GM23338 (cell line): ENCODE measurements at places on chromosomes 7 and 10.

GRCh38 chr7:78562191-78562590 is 763.6 kb downstream of the PHTF2 start:
- DNase-seq, result no peak
- no peaks in the 10 kb centered on the region for H3K36me3 ChIP-seq
- H3K4me3 ChIP-seq, result no peak overlapping the region
- peak overlapping the region; percentile 87 for H3K27ac ChIP-seq
- H3K4me1 ChIP-seq, result peaks cover 59% of the 10 kb centered on the region

GRCh38 chr10:122422266-122422989 is 32.0 kb upstream of the ARMS2 start:
- no peaks in the 10 kb centered on the region for H3K27me3 ChIP-seq
- no peaks in the 10 kb centered on the region for H3K36me3 ChIP-seq
- DNase-seq, result no peak
- peaks cover 12% of the 10 kb centered on the region for H3K4me1 ChIP-seq
- H3K4me3 ChIP-seq, result no peak overlapping the region
- no peak overlapping the region for H3K27ac ChIP-seq

DNA sequence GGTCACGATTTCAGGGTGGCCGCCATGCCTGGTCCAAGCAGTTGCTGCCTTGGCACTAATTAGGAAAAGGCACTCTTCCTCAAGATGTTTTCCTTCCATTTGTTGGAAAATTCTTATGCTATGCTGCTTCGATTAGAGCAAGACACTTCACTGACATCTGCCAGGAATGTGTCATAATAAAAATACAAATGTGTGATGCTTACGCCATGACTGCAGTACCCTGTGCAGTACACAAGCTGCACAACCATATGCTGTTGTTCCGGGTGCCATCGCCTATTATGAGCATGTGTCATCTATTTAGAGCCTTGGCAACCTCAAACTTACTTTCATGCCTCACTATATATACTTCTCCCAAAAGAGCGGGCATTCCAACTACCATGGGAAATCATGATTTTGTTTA is 14.9 kb upstream of the MPP7 start:
- no peaks in the 10 kb centered on the region for H3K4me1 ChIP-seq
- no peak overlapping the region for H3K4me3 ChIP-seq
- H3K27ac ChIP-seq, result no peak overlapping the region
- no peaks in the 10 kb centered on the region for H3K27me3 ChIP-seq

GRCh38 chr7:155228459-155228845 is 69.2 kb upstream of the INSIG1 start:
- no peaks in the 10 kb centered on the region for H3K27me3 ChIP-seq
- no peak overlapping the region for H3K27ac ChIP-seq
- H3K4me1 ChIP-seq, result peaks cover 14% of the 10 kb centered on the region

GRCh38 chr10:132883391-132883881 is 58.9 kb downstream of the CFAP46 start:
- no peaks in the 10 kb centered on the region for H3K27me3 ChIP-seq
- no peak overlapping the region for H3K4me3 ChIP-seq
- H3K27ac ChIP-seq, result no peak overlapping the region
- no peaks in the 10 kb centered on the region for H3K4me1 ChIP-seq
- no peaks in the 10 kb centered on the region for H3K36me3 ChIP-seq

- H3K27me3 ChIP-seq, result peaks cover 88% of the 10 kb centered on the region
- H3K36me3 ChIP-seq, result no peaks in the 10 kb centered on the region
- no peak overlapping the region for H3K4me3 ChIP-seq
- peaks cover 53% of the 10 kb centered on the region for H3K4me1 ChIP-seq
Observed at GRCh38 chr10:79238158-79238520, 109.1 kb upstream of the PPIF start.

- no peak overlapping the region for H3K27ac ChIP-seq
- no peaks in the 10 kb centered on the region for H3K4me1 ChIP-seq
- H3K36me3 ChIP-seq, result no peaks in the 10 kb centered on the region
Observed at GRCh38 chr7:77281780-77282478, 82.3 kb upstream of the FGL2 start.

DNA sequence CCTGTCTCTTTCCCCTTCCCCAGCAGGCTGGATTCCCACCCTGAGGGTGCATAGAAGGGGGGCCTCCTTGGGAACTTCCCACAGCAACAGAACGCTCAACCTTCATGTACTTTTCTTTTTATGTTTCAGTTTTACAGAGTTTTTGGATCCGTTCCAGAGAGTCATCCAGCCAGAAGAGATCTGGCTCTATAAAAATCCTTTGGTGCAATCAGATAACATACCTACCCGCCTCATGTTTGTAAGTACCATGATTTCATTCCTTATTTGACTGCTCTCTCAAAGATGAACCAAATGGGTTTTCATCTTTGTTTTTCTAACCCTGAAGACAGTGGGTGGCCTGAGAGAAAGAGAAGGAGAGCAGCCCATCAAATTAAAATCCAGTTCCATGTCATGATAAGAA is 46.7 kb downstream of the PLPP4 start:
- H3K27me3 ChIP-seq, result no peaks in the 10 kb centered on the region
- H3K27ac ChIP-seq, result no peak overlapping the region
- H3K36me3 ChIP-seq, result no peaks in the 10 kb centered on the region
- no peaks in the 10 kb centered on the region for H3K4me1 ChIP-seq
- no peak overlapping the region for H3K4me3 ChIP-seq

GRCh38 chr7:41098402-41098801 is 604.5 kb downstream of the INHBA start:
- H3K4me1 ChIP-seq, result peaks cover 5% of the 10 kb centered on the region; the same call in 1 of the 2 replicates
- DNase-seq, result no peak
- no peak overlapping the region for H3K4me3 ChIP-seq
- no peak overlapping the region for H3K27ac ChIP-seq
- H3K27me3 ChIP-seq, result no peaks in the 10 kb centered on the region
- H3K36me3 ChIP-seq, result no peaks in the 10 kb centered on the region

- no peaks in the 10 kb centered on the region for H3K27me3 ChIP-seq
- peaks cover 4% of the 10 kb centered on the region; the same call in 1 of the 2 replicates for H3K4me1 ChIP-seq
- H3K4me3 ChIP-seq, result no peak overlapping the region
- peak; percentile 32 for DNase-seq
- H3K27ac ChIP-seq, result no peak overlapping the region
Observed at GRCh38 chr7:79504607-79505389, 51.3 kb upstream of the MAGI2 start.

GRCh38 chr7:39948956-39949928 is 814 bp upstream of the CDK13 start:
- no peaks in the 10 kb centered on the region for H3K27me3 ChIP-seq
- H3K4me1 ChIP-seq, result peaks cover 15% of the 10 kb centered on the region; the same call in 1 of the 2 replicates
- H3K4me3 ChIP-seq, result peak overlapping the region; percentile 80
- peak overlapping the region; percentile 97 for H3K27ac ChIP-seq
- H3K36me3 ChIP-seq, result no peaks in the 10 kb centered on the region

- no peak overlapping the region for H3K27ac ChIP-seq
- peaks cover 20% of the 10 kb centered on the region for H3K27me3 ChIP-seq
- peak overlapping the region; percentile 83 for H3K4me3 ChIP-seq
- peaks cover 16% of the 10 kb centered on the region for H3K4me1 ChIP-seq
Observed at GRCh38 chr7:129434675-129435318, 565 bp downstream of the STRIP2 start.

DNA sequence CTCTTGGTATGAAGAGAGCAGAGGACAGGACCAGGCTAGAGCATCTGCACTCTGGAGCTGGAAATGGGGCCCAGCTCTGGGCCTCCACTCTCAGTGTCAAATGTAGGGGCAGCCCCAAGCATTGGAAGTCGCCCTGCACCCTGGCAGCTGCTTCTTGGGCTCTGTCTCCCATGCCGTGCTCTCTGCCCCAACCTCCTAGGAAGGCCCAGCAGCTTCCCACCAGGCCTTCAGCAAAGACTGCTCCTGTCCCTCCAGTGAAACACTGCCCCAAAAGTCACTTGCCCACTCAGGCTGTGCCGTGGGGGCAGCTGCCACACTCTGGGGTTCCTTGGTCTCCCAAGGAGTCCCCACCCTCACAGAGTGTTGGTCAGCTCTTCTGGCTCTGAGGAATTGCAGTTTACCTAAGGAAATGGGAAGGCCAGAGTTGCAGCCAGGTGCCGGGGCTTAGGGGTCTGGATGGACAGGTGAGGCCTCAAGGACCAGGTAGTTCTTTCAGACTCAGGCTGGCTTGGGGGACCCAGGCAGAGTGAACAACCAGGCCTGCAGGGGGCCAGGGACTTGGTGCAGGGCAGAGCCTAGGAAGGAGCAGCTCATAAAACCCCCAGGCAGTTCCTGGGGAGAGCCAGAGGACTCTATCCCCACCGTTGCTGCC is 9.4 kb upstream of the OPN4 start:
- H3K4me1 ChIP-seq, result peaks cover 7% of the 10 kb centered on the region
- no peaks in the 10 kb centered on the region for H3K36me3 ChIP-seq

DNA sequence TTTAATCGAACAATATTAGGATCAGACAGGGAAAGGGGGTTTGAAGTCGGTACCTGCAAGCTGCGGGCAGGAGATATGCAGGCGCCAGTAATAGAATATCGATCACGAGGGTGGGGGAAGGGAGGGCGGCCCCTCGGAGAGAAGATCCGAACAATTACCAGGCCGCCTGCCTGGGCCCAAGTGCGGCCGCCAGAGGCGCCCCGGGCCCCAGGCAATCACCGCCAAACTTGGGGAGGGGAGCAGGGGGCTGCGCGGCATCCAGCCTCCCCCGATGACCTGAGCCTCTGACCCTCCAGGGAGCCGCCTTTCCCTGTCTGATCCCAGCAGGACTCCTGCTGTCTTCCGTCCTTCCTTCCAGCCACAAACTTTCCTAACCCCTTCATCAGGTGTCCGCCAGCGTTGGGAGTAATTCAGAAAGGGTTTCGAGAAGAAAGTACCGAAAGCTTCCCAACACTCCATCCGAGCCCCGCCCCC is 1.1 kb downstream of the NKX1-2 start:
- peaks cover 46% of the 10 kb centered on the region for H3K4me1 ChIP-seq
- H3K27ac ChIP-seq, result no peak overlapping the region
- peaks cover 52% of the 10 kb centered on the region for H3K27me3 ChIP-seq
- peak overlapping the region; percentile 81 for H3K4me3 ChIP-seq
- DNase-seq, result peak; percentile 79

- no peak overlapping the region for H3K27ac ChIP-seq
- no peaks in the 10 kb centered on the region; the same call in 1 of the 2 replicates for H3K36me3 ChIP-seq
- peaks cover 4% of the 10 kb centered on the region; the same call in 1 of the 2 replicates for H3K4me1 ChIP-seq
- DNase-seq, result no peak
Observed at GRCh38 chr7:29360633-29361625, 166.4 kb downstream of the CHN2 start.

DNA sequence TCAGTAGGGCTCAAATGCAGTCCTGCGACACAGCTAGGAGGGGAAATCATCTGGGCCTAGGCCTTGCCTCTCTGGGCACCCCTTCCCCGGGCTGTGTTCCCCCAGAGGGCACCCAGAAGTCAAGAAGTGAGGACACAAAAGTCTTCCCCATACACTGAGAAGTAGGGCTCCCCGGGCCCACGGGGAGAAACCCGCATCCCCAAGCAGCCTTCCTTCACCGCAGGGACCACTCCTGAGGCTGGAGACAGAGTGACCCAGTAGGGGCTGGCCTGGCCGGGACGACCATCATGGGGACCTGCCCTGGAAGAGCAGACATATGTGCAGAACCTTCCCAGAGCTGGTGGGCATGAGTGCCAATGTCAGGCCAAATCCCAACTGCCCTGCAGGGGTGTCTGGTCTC is 163.5 kb downstream of the GFRA1 start:
- H3K4me1 ChIP-seq, result no peaks in the 10 kb centered on the region
- H3K27me3 ChIP-seq, result no peaks in the 10 kb centered on the region
- DNase-seq, result no peak
- no peak overlapping the region for H3K4me3 ChIP-seq

GRCh38 chr10:5030989-5031388 is 27.3 kb upstream of the AKR1C2 start:
- no peak overlapping the region for H3K4me3 ChIP-seq
- DNase-seq, result no peak
- no peaks in the 10 kb centered on the region for H3K4me1 ChIP-seq
- H3K36me3 ChIP-seq, result no peaks in the 10 kb centered on the region

DNA sequence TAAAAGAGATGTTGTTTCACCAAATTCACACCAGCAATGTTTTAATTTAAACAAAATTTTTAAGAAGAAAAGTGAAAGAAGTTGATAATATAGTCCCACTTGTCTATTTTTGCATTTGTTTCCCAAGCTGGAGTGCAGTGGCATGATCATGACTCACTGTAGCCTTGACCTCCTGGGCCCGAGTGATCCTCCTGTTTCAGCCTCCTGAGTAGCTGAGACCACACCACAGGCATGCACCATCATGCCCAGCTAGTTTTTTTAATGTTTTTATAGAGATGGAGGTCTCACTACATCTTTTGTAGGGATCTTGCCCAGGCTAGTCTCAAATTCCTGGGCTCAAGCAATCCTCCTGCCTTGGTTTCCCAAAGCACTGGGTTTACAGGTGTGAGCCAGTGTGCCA is 14.1 kb upstream of the NDUFA5 start:
- H3K27me3 ChIP-seq, result no peaks in the 10 kb centered on the region
- no peaks in the 10 kb centered on the region for H3K36me3 ChIP-seq
- no peak for DNase-seq
- H3K4me1 ChIP-seq, result peaks cover 27% of the 10 kb centered on the region
- no peak overlapping the region for H3K4me3 ChIP-seq

GRCh38 chr7:88291398-88292173 is 15.1 kb downstream of the STEAP4 start:
- H3K4me1 ChIP-seq, result no peaks in the 10 kb centered on the region
- H3K27me3 ChIP-seq, result no peaks in the 10 kb centered on the region
- no peak overlapping the region for H3K4me3 ChIP-seq
- no peak overlapping the region for H3K27ac ChIP-seq

GRCh38 chr7:130996833-130997231 is 262.8 kb upstream of the KLF14 start:
- H3K36me3 ChIP-seq, result no peaks in the 10 kb centered on the region
- DNase-seq, result no peak
- no peak overlapping the region for H3K4me3 ChIP-seq
- no peaks in the 10 kb centered on the region for H3K4me1 ChIP-seq

- peaks cover 30% of the 10 kb centered on the region for H3K4me1 ChIP-seq
- H3K36me3 ChIP-seq, result no peaks in the 10 kb centered on the region
- H3K4me3 ChIP-seq, result no peak overlapping the region
- H3K27me3 ChIP-seq, result peaks cover 77% of the 10 kb centered on the region
- no peak overlapping the region for H3K27ac ChIP-seq
- DNase-seq, result no peak
Observed at GRCh38 chr10:101295261-101295660, 58.7 kb upstream of the BTRC start.

- H3K4me1 ChIP-seq, result no peaks in the 10 kb centered on the region
- no peak for DNase-seq
- no peaks in the 10 kb centered on the region for H3K27me3 ChIP-seq
- no peaks in the 10 kb centered on the region for H3K36me3 ChIP-seq
Observed at GRCh38 chr7:102892631-102893278, 20.0 kb upstream of the LRRC17 start.

- peaks cover 62% of the 10 kb centered on the region for H3K4me1 ChIP-seq
- peak overlapping the region; percentile 93 for H3K27ac ChIP-seq
- H3K4me3 ChIP-seq, result peak overlapping the region; percentile 78
- H3K36me3 ChIP-seq, result no peaks in the 10 kb centered on the region
Observed at GRCh38 chr10:101779544-101780186, 3.6 kb downstream of the NPM3 start.

GRCh38 chr10:63843107-63843506 is 321.9 kb downstream of the REEP3 start:
- no peak overlapping the region for H3K4me3 ChIP-seq
- no peak for DNase-seq
- H3K36me3 ChIP-seq, result 0 out of 2 replicates have a peak, but pooled peaks cover 7% of the 10 kb centered on the region
- H3K27ac ChIP-seq, result no peak overlapping the region
- H3K4me1 ChIP-seq, result no peaks in the 10 kb centered on the region
- no peaks in the 10 kb centered on the region for H3K27me3 ChIP-seq
